ENCODE measurements at places on chromosomes 3 and 15.

GRCh38 chr3:10410383-10411002 lies 89.6 kb upstream of the SEC13 start:
- no peak for DNase-seq

- no peak for DNase-seq
These were observed 1.5 kb upstream of the SLC12A8 start for GRCh38 chr3:125213946-125214542.

DNA sequence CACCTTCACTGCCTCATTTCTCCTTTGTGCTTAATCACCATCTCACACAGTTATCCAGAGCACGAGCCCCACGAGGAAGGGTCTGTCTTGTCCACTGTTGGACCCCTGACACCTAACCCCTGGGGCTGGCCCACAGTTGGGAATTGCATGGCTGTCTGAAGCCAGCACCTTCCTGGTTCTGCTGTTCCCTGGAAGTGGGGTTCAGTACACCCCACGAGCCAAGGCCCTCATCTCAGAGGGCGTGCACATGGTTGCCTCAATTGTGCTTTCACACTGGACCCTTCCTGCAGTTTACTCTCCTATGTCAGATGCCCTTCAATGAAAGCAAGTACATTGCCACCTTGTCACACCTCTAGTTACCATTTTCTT lies 30.7 kb downstream of the BTD start:
- DNase-seq: no peak

- DNase-seq: no peak
These were observed 49.9 kb upstream of the ABI3BP start for GRCh38 chr3:101042996-101043686.

DNA sequence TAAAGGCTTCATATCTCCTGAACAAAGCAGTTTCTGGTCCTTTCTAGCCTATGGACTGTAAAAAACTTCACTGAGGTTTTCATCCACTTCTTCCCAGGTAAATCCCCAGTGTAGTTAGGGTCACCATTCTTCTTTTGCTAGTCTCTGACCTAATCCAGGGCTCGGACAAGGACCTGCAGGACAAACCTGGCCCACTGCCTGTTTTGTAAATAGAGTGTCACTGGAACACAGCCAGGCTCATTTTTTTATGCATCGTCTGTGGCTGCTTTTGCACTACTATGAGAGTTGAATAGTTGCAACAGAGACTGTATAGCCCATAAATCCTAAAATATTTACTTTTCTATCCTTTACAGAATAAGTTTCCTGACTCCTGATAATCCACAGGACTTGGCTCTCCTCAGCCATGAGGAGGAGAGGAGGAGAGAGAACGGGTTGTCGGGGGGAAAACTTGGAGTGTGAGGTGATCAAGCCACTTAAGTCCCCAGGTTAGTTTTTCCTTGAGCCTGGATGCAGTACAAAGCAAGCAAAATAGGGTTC lies 29.0 kb downstream of the CCR3 start:
- DNase-seq: no peak

DNA sequence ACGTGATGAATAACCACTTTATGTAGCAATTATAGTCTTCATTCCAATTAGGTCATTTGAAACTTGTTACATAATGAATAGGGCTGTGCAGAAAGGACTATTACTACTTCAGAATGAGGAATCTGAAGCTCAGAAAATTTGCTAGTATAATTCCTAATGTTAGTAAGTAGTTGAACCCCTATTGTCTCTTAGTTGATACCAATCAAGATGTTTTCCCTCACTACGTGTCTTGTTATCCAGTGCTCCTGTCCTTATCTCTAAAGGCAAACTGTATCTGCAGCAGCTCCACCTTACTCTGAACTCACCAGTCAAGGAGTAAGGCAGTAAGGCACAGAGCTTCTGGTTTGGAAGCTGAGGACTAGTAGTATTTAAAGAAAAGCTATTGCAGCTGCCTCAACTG lies 32.0 kb downstream of the RAB11A start:
- DNase-seq: no peak

GRCh38 chr3:177358977-177359592 lies 161.8 kb upstream of the TBL1XR1 start:
- DNase-seq: peak; percentile 85

DNA sequence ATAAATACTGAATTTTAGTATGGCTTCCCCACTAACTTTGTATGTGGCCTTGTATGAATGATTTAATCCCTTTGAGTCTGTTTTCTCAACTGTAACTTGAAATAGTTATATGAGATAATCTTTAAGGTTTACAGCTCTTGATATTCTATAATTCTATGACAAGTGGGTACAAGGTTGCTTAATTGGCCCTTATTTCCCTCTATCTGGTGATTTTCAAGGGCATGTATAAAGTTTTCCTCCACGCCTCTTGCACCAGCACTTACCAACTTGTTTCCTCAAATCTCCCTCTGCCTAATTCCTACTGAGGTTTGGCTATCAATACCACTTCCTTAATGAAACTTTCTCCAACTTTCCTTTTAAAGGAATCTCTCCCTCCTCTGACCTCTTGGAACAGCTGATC lies 112.9 kb downstream of the ISL2 start:
- no peak for DNase-seq

- DNase-seq: peak; percentile 86
These were observed 37.9 kb upstream of the TSC22D2 start for GRCh38 chr3:150370122-150370602.

- DNase-seq: no peak
These were observed 103.5 kb downstream of the MYLK start for GRCh38 chr3:123780656-123781055.

DNA sequence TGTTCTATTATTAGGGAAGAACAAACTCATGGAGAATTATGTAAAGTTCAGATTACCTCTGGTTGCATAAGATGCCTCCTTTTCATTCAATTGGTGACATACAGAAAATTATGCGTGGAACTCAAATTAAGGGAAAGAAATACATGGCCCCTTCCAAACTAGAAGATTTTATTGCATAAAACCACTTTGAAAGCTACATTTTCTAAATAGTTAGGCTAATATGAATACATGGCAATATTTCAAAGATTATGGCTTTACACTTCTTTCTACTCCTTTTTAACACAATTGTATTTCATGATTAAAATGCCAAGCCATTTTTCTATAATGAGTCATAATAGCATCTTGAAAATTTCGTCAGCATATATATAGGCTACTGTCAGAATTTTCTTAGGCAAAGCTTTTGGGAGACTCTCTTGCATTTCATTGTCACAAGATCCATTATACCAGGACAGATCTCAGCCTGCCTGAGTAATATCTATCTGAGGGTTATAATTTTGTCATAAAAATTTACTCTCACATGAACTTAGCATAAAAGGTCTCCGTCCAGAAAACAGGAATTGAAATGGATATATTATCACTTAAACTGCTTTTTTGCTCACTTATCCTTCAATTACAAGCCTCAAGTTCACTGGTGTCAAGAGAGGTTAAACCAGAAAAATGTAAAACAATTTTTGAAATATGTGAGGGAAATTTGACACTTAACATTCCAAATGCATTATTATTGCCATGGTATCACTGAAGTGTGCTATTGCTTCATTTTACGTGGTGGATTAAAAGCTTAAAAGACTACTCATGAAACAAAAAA lies 37.1 kb downstream of the CPA3 start:
- DNase-seq: no peak

Measured in SW480 (cell line).